ENCODE measurements at places on chromosomes 13 and 19. TPM values are rescaled to one million over a fixed set of nuclear protein-coding genes. Genes with fewer than 3 reads are reported as not detected.
A peak's percentile ranks its signal among the peaks of the same experiment; 100 is the strongest.

DNA sequence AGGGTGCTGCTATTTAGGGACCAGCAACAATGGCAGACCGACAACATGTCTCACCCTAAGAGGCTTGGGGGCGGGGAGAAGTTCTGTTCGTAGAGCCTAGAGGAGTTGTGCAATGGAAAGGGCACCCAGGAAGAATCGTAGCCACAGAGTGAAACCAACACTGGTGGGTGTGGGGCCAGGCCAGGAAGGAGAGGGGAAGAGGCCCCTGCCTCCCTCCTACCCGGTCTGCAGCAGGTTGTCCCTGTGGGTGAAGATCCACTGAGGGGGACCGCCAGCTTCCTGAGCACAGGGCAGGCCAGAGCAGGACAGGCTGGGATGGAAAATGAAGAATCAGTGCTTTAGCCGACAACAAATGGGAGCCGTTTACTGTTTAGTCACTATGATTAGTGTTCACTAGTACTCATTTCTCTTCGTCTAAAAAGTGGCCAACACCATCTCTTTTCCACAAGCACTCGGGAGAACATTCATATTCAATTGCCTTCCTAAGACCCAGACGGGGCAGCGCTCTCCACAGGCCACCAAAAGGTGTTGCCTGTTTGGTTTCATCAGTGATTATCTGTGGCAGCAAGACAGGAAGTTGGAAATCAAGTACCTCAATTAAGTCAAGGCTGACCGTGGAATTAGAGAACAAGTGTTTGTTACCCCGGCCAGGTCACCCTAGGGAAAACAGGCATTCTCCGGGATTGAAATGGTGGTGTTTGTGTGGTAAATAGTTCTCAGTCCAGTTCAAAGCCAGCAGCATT, 1.1 kb upstream of the ATP11A start:
- H3K4me1 ChIP-seq, result peaks cover 15% of the 10 kb centered on the region
- peak overlapping the region; percentile 63 for H3K4me3 ChIP-seq
- no peaks in the 10 kb centered on the region for H3K27me3 ChIP-seq
- peak overlapping the region; percentile 88 for H3K27ac ChIP-seq

DNA sequence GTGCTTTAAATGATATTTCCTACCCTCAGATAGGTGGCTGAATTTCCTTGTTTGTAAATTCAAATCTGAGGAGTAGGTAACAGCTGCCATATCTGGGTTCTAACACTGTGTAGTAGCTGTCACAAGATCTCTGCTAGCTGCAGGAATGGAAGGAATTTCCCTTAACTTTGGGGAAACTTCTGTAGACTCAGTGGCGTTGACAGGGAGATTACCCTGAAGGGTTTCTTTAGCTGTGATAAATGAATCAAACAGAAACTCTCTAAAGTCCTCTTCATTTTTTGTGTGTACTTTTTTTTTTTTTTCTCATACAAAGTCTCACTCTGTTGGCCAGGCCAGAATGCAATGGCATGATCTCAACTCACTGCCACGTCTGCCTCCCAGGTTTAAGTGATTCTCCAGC, 5.3 kb upstream of the EPSTI1 start:
- no peak overlapping the region for H3K27ac ChIP-seq
- no peaks in the 10 kb centered on the region for H3K27me3 ChIP-seq
- DNase-seq, result no peak
- no peaks in the 10 kb centered on the region for H3K36me3 ChIP-seq
- peaks cover 8% of the 10 kb centered on the region for H3K4me1 ChIP-seq

DNA sequence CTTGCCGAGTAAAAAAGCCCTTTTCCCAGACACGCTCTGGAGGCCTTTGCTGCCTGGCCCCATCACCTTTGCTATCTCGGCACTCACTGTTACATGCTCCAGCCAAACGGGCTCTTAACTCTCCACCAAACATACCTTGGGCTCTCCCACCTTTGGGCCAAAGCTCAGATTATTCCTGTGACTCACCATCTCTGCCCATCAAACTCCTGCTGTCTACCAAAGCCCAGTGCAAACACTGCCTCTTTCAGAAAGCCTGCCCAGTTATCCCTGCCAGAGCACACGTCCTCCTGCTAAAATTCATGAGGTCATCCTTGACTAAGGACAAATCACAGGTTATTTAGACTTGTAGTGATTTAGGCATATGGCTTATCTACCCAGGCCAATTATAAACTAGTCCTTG, 48.1 kb upstream of the SERPINE3 start:
- H3K4me3 ChIP-seq, result no peak overlapping the region
- no peak overlapping the region for H3K27ac ChIP-seq
- H3K4me1 ChIP-seq, result no peaks in the 10 kb centered on the region
- no peak for DNase-seq
- H3K36me3 ChIP-seq, result no peaks in the 10 kb centered on the region

Gene ZNF180
- polyA plus RNA-seq, result 6.3 TPM

GRCh38 chr13:92429231-92429630, 797.4 kb upstream of the GPC6 start:
- no peaks in the 10 kb centered on the region for H3K36me3 ChIP-seq
- no peaks in the 10 kb centered on the region for H3K27me3 ChIP-seq
- H3K27ac ChIP-seq, result no peak overlapping the region
- no peaks in the 10 kb centered on the region for H3K4me1 ChIP-seq

- no peak overlapping the region for H3K27ac ChIP-seq
- H3K4me1 ChIP-seq, result peaks cover 43% of the 10 kb centered on the region
- no peaks in the 10 kb centered on the region for H3K36me3 ChIP-seq
Measured at GRCh38 chr19:10517760-10518443, 655 bp upstream of the S1PR5 start.

GRCh38 chr13:98719527-98720250, 32.8 kb downstream of the SLC15A1 start:
- H3K36me3 ChIP-seq, result no peaks in the 10 kb centered on the region
- no peak overlapping the region for H3K4me3 ChIP-seq
- no peak for DNase-seq
- no peaks in the 10 kb centered on the region for H3K27me3 ChIP-seq

Gene KLK12
- polyA plus RNA-seq, result not detected

DNA sequence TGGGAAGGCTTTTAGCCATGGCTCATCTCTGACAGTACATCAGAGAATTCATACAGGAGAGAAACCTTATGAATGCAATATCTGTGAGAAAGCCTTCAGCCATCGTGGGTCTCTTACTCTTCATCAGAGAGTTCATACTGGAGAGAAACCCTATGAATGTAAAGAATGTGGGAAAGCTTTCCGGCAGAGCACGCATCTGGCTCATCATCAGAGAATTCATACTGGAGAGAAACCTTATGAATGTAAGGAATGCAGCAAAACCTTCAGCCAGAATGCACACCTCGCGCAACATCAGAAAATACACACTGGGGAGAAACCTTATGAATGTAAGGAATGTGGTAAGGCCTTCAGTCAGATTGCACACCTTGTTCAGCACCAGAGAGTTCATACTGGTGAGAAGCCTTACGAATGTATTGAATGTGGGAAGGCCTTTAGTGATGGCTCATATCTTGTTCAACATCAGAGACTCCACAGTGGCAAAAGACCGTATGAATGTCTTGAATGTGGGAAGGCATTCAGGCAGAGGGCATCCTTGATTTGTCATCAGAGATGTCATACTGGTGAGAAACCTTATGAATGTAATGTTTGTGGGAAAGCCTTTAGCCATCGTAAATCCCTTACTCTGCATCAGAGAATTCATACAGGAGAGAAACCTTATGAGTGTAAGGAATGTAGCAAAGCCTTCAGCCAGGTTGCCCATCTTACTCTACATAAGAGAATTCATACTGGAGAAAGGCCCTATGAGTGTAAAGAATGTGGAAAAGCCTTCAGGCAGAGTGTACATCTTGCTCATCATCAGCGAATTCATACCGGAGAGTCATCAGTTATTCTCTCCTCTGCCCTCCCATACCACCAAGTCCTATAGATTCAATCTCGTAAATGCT, 10.7 kb downstream of the ZNF470 start:
- DNase-seq, result no peak
- H3K4me3 ChIP-seq, result peak overlapping the region; percentile 14
- no peaks in the 10 kb centered on the region for H3K27me3 ChIP-seq
- no peaks in the 10 kb centered on the region for H3K4me1 ChIP-seq

Gene OR7D2
- not detected for polyA plus RNA-seq

- no peaks in the 10 kb centered on the region for H3K4me1 ChIP-seq
- H3K27me3 ChIP-seq, result no peaks in the 10 kb centered on the region
- DNase-seq, result no peak
- no peak overlapping the region for H3K27ac ChIP-seq
- H3K36me3 ChIP-seq, result no peaks in the 10 kb centered on the region
- H3K4me3 ChIP-seq, result no peak overlapping the region
Measured at GRCh38 chr19:4354897-4355296, 11.5 kb downstream of the MPND start.

- H3K27ac ChIP-seq, result no peak overlapping the region
- no peak for DNase-seq
- no peaks in the 10 kb centered on the region for H3K4me1 ChIP-seq
- no peaks in the 10 kb centered on the region for H3K27me3 ChIP-seq
Measured at GRCh38 chr13:82058364-82058763, 1717.4 kb upstream of the SPRY2 start.

DNA sequence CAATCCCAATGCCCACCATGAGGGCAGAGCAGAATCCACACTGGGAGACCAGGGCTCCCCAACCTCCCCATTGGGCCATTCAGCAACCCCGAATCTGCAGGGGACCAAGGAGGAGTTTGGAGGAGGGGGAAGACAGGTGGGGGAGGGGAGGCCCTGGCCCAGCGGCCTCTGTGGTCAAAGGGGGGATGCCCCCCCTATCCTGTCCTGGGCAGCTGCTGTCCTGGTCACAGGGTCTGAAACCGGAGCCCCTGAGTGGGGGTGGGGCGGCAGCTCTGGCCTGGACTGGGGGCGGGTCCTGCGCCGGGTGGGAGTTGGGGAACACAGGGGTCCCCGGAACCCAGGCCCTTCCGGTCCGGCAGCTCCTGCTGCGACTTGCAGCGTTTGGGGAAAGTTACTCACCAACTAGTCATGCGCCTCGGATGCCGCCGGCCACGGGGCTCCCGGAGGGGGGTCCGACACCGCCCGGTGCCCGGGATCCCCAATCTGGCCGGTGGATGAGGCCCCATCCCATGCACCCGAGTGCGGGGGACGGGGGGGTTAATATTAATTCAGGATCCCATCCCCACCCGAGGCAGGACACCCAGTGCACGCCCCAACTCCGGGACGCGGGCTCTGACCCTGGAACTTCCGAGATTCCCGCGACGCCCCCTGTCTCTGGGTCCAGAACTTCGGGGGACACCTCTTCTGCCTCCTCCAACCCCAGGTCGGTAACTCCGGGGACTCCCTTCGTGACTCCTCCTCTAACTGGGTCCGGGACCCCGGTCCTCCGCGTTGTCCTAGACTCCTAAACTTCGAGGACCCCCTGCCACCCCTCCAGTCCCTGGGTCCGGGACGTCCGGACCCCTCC, 872 bp downstream of the HOMER3 start:
- peak overlapping the region; percentile 33 for H3K4me3 ChIP-seq
- no peaks in the 10 kb centered on the region for H3K4me1 ChIP-seq
- no peaks in the 10 kb centered on the region for H3K27me3 ChIP-seq
- H3K27ac ChIP-seq, result no peak overlapping the region

Data from naive thymus-derived CD4-positive, alpha-beta T cell (primary cell).